Activated CD4-positive, CD25-positive, alpha-beta regulatory T cell treated with anti-CD3 and anti-CD28 coated beads, Interleukin-2, amount 50 U/mL, for 16 hours (primary cell): ENCODE measurements at places on chromosomes 13 and 19.

DNA sequence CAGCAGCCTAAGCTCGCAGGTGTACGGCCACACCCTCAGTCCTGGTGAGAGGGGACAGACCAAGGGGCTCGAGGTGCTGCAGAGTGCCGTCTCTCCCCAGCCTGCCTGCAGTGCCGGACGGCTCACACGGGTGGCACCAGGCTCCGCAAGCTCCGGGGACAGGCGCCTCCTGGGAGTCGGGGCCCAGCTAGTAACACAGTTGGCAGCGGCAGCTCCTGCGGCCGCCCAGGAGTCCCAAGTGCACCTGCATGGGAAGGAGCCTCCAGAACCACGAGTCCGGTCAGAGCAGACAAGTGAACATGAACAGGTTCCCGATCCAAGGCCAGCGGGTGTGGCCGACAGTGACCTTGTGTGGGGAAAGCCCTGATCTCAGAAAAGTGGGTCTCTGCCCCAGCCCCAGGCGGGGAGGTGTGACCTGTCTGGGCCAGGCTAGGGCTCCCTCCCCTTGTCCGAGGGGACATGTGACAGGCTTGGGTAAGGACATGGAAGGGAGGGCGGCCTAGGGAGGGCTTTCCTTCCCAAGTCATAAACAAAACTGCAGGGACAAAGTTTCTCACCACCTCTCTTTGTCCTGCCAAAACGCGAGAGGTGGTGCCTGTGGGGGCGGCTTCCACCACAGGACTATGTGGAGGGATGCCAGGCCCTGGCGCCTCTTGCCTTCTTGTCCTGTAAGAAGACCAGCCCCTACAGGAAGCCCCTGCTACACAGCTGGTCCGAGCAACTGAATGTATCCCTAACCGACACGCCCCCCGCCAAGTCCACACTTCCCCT is 46.5 kb downstream of the MLLT1 start:
- no peak for DNase-seq

- DNase-seq = no peak
These were observed 19.0 kb downstream of the FNDC3A start for GRCh38 chr13:48994706-48995105.

- DNase-seq = no peak
These were observed 17.8 kb upstream of the MIR17HG start for GRCh38 chr13:91329733-91330132.

- no peak for DNase-seq
These were observed 9.0 kb downstream of the COL4A1 start for GRCh38 chr13:110297766-110298504.

DNA sequence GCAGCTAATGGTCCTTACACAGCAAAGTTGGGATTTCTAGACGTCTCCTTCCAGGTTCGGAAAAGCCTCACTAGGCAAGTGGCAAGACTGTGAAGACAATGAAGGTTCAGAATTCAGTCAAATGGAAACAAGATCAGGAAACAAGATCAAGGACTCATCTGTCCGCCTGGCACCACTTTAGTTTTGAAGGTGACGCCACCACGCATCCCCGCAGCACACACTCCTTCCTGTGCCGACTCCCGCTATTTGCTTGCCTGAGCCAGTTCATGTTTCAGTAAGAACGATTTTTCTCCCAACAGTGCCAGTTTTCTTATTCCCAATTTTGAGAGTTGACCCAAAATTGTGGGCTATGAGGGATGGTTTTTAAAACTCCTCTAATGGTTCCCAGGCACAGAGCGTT is 41.4 kb downstream of the MPHOSPH8 start:
- no peak for DNase-seq

- DNase-seq = no peak
These were observed 4.9 kb downstream of the ARHGEF7 start for GRCh38 chr13:111119966-111120365.

- DNase-seq = peak; percentile 94
These were observed at the start of the genes ZNF490 and ZNF791 for GRCh38 chr19:12610540-12611360. Gene ZNF490, minus strand, starts transcription at chr19:12610813. Its CDS starts 133 bp downstream, at chr19:12610680. Gene ZNF791, plus strand, starts transcription at chr19:12610920. Its CDS starts 160 bp downstream, at chr19:12611080.

- DNase-seq = no peak
These were observed 62.6 kb upstream of the FARP1 start for GRCh38 chr13:98080280-98080679.

DNA sequence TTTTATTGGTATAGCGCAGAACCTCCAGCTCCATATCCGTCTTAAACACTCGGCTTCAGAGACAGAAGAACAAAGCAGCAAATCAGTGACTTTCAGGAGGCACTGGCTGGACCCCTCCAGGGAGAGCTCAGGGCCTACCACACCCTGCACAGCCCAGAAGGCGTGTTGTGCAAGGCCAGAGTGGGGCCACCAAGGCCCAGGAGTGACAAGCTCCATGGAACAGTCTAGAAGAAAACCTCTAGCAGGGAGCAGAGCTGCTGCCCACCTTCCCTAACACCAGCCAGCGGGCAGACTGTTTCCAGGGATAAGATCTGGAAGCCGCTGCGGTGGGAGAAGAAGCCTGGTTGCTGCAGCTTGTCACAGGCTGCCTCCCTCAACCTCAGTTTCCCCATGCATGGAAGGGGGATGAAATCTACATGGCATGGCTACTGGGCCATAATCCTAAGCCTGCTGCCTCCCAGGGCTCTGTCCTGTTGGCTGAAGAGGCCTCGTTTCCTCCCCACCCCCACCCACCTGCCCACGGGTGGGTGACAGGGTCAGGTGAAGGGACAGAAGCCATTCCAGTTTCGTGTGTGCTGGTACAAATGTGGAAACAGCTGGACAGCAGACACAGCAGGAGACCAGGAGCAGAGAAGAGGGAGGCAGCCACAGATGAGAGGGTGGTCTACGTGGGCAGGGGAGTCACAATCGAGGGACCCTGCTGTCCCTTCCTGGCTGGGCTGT is 57.4 kb downstream of the PEPD start:
- DNase-seq = no peak

- peak; percentile 44 for DNase-seq
These were observed 40.3 kb downstream of the RCBTB2 start for GRCh38 chr13:48492470-48493065.

DNA sequence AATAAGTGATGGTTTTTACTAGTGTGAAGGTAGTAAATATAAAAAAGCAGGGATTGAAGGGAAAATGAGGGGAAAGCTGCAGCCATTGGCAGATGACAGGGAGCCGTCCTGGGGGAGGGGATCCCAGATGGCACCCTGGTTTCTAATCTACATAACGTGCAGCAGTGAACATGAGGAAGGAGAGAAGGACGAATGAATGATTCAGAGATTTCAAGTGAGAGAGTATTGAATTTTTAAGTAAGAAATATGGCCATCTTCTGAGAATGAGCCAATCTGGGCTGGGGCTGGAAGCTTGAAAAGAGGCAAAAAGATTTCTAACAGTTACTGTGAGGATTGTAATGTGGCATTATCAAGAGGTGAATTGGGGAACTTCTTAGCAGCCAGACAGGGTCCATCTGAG is 414.2 kb downstream of the MYO16 start:
- DNase-seq = no peak

DNA sequence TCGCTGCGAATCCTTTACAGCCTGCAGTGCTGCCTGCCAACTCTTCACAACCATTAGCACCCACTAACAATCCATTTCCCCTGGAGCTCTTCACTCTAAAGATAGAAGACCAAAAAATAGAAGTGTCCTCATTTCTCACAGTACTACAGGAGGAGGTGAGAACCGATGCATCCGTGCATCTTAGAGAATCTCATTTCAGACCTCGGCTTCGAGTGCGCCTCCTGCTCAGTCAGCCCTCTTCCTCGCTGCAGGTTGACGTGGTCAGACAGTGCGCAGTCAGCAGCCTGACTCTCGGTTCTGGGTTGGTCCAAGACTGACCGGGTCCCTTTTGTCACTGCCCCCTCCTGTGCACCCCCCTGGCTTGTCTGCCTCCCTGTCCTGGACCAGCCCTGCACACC is 85.3 kb downstream of the RAB20 start:
- no peak for DNase-seq

GRCh38 chr19:38245826-38246498 is 10.2 kb downstream of the PPP1R14A start:
- DNase-seq = no peak
